Spinal cord (tissue), 10 donors: ENCODE measurements at places on chromosomes 16 and 17. TPM values are rescaled to one million over a fixed set of nuclear protein-coding genes. Genes with fewer than 3 reads are reported as not detected.

Gene RNF157
- 194 TPM for polyA plus RNA-seq

Gene CDT1
- polyA plus RNA-seq, result 11.3 TPM

Gene HOXB6
- 142 TPM for polyA plus RNA-seq

Gene CCL17
- polyA plus RNA-seq, result not detected

Gene ACSM2A
- 0.71 TPM for polyA plus RNA-seq

Gene CTF1
- 4.0 TPM for polyA plus RNA-seq

Gene MT4
- not detected for polyA plus RNA-seq

Gene ASPSCR1
- 38.9 TPM for polyA plus RNA-seq

Gene AGRP
- polyA plus RNA-seq, result 0.56 TPM

Gene MAP2K6
- polyA plus RNA-seq, result 11.5 TPM

Gene SOST
- 1.5 TPM for polyA plus RNA-seq

Gene PRAC2
- not detected for polyA plus RNA-seq

Gene ANKS4B
- polyA plus RNA-seq, result 0.16 TPM

Gene GRN
- 146 TPM for polyA plus RNA-seq

Gene SPNS2
- 65.1 TPM for polyA plus RNA-seq

Gene HS3ST3A1
- 4.0 TPM for polyA plus RNA-seq

Gene ADORA2B
- 7.8 TPM for polyA plus RNA-seq

Gene GRAPL
- polyA plus RNA-seq, result 1.6 TPM

Gene ATP2C2
- 3.1 TPM for polyA plus RNA-seq

Gene BAIAP3
- 69.8 TPM for polyA plus RNA-seq

Gene GP1BA
- 0.57 TPM for polyA plus RNA-seq

Gene ATF7IP2
- 15.6 TPM for polyA plus RNA-seq

Gene HYDIN
- polyA plus RNA-seq, result 17.2 TPM

Gene HOXB1
- polyA plus RNA-seq, result 0.32 TPM

Gene NT5M
- polyA plus RNA-seq, result 18.2 TPM

Gene KRT36
- polyA plus RNA-seq, result not detected
